ENCODE measurements at places on chromosomes 7 and 10.

GRCh38 chr7:101315336-101315735 is 6.3 kb downstream of the IFT22 start:
- DNase-seq = peak; percentile 57

GRCh38 chr10:123848564-123849457 is 42.8 kb downstream of the CPXM2 start:
- no peak for DNase-seq

DNA sequence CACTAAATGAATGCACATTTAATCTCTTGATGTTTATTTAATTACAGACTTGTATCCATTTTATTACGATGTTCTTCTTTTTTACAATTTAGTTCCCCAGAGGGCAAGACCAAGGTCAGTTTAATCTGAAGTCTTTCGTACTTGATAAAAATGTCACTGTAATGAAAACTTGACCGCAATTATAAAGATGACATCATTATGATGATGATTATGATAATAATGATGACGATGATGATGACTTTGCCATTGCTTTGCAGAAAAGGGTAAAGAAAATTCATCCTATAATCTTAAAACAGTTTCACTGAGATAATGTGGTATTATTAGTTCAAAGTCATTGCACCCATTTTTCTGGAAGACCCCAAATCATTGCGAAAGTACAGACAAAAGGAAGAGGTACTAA is 290.1 kb downstream of the NEBL start:
- no peak for DNase-seq

DNA sequence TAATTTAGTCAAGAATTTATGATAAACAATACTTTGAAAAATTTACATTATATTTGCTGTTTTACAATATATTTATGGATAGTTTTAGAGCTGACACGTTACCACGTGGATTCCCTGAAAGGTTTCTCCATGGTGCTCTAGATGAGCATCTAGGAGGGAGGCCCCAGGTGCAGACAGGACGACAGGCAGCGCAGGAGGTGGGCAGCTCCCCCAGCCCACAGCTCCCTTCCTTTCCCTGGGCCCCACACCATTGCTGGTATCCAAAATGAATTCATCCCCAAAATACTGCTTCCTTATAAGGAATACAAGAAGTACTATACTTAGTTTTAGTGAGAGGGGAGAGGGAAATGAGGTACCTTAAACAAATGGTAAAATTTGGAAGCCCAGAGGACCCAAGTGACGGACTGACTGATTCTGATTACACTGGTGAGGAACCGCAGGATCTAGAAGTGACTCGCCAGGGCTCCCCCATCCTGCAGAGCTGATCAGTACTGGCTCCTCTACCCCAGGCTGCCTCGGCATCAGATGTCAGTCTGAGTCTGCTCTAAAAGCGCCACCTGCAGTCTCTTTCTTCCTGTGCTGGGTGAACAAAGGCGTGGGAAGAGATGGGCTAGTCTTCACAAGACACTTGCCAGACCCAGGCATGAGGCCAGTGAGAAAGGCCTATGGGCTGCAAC is 89.2 kb downstream of the DLG5 start:
- peak; percentile 92 for DNase-seq

- DNase-seq = no peak
Measured at GRCh38 chr10:103998805-103999204, 31.9 kb downstream of the SLK start.

DNA sequence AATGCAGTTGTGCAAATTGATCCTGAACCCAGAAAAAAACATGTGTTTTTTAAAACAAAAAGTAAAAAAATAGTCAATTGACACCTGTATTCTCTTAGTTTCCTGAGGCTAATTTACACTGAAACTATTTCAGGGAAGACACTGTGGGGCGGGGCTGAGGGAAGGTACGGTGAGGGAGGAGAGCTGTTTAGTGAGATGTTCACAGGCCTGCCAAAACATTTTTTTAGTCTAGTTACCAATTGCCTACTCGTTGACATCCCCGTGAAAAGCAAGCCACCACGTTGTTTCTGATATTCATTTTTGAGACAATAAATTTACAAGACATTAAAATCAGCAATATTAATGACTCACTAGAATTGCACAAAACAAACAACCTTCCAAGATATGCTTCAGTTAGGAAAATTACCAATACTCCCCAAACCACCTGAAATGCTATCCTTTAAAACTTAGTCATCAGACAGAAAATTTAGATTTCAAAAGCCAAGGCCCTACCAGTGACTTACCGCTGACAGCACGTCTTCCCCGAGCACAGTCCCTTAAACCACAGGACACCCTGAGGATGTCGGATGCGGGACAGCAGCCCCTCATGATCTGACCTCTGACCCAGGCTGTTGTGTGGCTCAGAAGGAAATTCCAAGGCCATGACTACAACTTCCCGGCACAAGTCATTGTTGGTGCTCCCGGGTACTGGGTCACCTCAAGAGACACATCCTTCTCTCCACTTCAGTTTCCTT is 279.2 kb downstream of the PRPF18 start:
- peak; percentile 27 for DNase-seq

GRCh38 chr10:14322526-14323188 is 8.1 kb downstream of the FRMD4A start:
- DNase-seq = no peak

GRCh38 chr10:93115661-93116383 is 42.1 kb downstream of the CYP26A1 start:
- DNase-seq = peak; percentile 73

GRCh38 chr7:136741941-136742340 is 126.5 kb upstream of the CHRM2 start:
- no peak for DNase-seq

- DNase-seq = peak; percentile 73
Measured at GRCh38 chr10:51699145-51699474, 285 bp downstream of the CSTF2T start.

Data from neural progenitor cell (in vitro differentiated cells).